ENCODE measurements at places on chromosomes 11 and 22. TPM values are rescaled to one million over a fixed set of nuclear protein-coding genes. Genes with fewer than 3 reads are reported as not detected.

GAS2L1 gene
- polyA plus RNA-seq: 13.6 TPM

GRCh38 chr11:18065572-18065971, 19.5 kb upstream of the TPH1 start:
- H3K4me3 ChIP-seq: no peak overlapping the region
- H3K27ac ChIP-seq: no peak overlapping the region
- DNase-seq: peak; percentile 78
- no peaks in the 10 kb centered on the region for H3K36me3 ChIP-seq

DNA sequence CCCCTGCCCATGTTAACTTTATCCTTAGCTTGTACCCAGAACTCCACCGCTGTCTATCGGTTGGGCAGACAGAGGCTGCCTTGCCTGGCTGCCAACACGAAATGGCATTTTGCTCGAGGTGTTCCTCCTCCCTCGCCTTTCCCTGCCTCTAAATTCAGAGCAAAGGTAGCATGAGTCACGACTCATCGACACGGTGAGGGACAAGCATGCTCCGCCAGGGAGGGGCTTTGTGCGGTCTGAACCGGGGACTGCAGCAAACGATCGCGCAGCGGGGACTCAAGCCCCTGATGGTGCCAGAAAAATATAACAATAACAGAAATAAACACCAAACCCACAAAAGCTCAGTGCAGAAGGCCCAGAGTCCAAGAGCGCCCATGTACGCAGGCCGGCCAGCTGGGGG, 52.3 kb downstream of the RTL6 start:
- no peaks in the 10 kb centered on the region for H3K4me1 ChIP-seq
- no peak overlapping the region for H3K4me3 ChIP-seq
- no peak overlapping the region for H3K27ac ChIP-seq
- H3K27me3 ChIP-seq: no peaks in the 10 kb centered on the region

LRRC51 gene
- polyA plus RNA-seq: 9.4 TPM

DNA sequence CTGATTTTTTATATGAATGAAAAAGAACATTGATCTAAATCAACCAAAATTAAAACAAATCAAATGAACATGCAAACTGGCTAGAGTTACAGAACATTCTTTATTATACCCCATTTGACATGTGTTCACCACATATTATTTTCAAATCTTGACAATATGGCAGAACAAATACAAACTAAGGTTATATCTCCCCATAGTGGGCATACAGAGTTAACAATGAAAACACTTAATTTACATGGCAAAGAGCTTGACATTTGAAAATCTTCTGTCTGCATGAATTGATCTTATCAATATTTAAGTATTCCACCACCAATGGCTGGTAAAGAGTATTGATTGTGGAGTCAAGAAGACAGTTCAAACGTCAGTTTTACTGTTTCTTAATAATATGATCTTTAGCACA, 197.9 kb upstream of the ANO3 start:
- H3K4me3 ChIP-seq: no peak overlapping the region
- no peak for DNase-seq
- no peaks in the 10 kb centered on the region for H3K4me1 ChIP-seq
- H3K27me3 ChIP-seq: no peaks in the 10 kb centered on the region
- no peaks in the 10 kb centered on the region for H3K36me3 ChIP-seq

DNA sequence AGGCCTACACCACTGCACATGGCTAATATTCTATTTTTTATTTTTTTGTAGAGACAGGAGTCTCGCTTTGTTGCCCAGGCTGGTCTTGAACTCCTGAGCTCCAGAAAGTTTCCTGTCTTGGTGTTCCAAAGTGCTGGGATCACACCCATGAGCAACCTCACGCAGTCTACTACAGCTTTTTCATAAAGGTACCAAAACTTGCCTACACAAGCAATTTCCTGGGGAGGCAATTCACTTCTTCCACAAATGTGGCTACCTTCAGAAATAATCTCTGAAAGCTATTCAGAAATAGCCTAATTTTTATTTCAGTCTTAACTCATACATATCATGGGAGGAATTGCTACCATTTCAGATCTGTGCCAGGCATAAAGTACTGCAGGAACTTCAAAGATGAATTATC, 11.4 kb downstream of the SLC35F2 start:
- H3K27ac ChIP-seq: no peak overlapping the region
- H3K27me3 ChIP-seq: no peaks in the 10 kb centered on the region
- H3K4me3 ChIP-seq: no peak overlapping the region
- H3K36me3 ChIP-seq: no peaks in the 10 kb centered on the region
- DNase-seq: no peak
- H3K4me1 ChIP-seq: no peaks in the 10 kb centered on the region

Data from pancreas (tissue), 10 donors.